ENCODE measurements at places on chromosomes 2 and 18.

DNA sequence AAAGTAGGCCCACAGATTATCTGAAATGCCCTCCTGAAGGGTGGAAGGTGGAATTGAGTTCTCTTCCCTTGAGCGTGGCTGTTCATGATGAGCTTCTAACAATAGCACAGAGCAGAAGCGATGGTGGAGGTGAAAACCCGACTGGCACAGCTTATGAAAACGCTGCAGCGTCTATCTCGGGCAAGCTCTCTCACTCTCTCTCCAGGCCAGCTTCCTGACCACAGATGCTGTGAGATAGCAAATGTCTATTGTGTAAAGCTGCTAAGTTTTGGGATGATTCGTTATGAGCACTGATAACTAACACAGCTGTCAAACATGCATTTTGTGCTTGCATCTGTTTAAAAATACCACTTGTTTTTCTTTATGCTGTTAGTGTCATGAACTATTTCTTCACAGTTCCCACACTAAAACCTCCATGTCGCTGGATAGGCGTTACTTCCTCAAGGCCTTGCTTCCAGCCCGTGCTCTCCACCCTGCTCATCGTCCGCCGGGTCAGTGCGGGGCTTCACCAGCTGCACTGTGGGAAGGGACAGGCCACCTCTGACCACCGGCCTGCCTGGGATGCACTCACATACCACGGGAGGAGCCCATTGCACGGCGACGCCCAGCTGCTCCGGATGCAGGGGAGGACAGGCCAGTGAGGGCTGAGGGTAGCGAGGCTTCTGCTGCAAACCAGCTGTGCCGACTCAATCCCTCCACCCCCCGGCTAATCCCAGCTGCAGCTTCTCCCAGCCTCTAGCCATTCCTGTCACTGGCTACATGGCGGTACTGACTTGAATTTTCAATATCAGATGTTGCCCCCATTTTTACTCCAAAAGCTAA, 60.0 kb upstream of the OTOS start:
- no peak for DNase-seq

- DNase-seq: no peak
Measured at GRCh38 chr2:102063487-102063911, 71.7 kb downstream of the IL1R2 start.

DNA sequence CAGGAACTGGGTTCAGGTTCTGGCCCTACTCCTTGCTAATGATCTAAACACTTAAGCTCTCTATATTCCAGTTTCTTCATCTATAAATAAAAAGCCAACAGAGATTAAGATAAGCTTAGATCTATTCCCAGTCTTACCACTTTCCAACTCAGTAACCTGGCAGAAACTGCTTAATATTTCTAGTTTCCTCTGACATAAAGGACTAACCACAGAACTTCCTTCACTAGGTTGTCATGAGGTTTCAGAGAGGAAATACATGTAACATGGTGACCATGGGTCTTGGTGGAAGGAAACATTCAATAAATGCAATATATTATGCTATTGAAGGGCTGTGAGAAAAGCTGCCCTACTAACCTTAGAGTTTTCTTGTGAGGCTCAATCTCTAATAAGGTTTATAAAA, 114.4 kb upstream of the PDE1A start:
- no peak for DNase-seq

- DNase-seq: no peak
Measured at GRCh38 chr2:37563375-37564015, 107.9 kb downstream of the CDC42EP3 start.

GRCh38 chr2:95574506-95574905, 17.3 kb upstream of the TRIM43 start:
- no peak for DNase-seq

DNA sequence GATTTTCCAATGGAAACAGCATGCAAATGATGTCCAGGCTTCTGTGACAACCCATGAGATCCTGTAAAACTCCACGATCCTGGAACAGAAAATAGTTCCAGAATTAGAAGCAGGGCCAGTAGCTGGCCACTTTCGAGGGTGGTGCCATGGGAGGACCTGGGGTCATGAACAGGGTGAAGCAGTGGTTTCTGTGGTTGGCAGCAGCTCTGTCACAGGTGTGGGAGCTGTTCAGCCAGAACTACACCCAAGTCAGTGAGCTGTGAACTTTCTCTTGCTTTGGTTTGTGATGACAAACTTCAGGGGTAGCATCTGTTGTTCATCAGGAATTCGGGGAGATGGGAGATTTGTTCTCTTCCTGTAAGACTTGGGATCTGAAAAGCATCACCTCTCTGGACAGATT, 314.4 kb upstream of the NT5C1B start:
- DNase-seq: no peak

DNA sequence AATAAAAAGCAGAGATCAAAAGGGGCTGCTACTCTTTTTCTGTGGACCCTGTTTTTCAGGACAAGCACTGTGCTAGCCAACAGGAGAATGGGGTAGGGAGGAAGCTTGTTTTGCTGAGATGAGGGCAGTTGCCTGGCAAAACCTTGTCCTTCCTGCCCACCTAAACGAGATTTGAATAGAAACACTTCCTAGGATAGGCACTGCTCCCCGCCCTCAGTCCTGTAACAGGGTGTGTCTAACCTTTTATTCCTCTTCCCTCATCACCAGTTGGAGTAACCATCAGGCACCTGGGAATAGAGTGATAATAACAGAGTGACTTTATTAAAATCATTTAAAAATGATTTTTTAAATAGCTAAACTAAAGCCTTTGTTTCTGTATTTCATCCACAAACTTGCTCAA, 368.8 kb downstream of the LNPK start:
- DNase-seq: no peak

DNA sequence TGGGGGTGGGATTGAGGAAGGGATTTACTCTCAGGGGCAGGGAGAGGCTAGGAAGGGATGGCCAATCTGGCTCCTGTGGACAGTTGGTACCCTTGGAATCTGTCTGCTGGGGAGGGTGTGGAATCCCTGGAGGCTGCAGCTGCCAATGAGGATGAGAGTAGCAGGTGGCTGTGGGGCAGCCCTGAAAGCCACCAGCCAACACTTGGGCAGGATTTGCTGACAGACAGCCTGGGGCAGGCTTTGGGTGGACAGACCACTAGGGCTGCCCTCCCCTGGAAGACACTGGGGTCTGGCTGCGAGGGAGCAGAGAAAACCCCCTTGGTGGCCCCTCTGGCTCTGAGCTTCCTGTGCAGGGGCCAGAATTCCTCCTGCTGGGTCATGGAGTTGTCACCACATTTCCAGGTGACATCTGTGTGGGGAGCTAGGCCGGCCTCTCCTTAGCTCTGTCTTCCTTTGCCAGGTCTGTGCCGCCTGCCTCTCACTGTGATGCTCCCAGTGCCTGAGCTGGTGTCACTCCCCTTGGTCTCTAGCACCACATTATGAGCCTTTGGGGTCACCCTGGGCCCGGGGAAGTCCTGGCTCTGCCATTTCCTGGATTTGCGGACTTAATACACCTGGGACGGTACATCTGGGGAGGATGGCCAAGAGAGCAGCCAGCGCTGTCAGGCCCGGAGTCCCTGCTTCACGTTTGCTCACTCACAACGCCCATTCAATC, 13.4 kb upstream of the ARHGEF4 start:
- DNase-seq: no peak

Data from stimulated activated CD4-positive, alpha-beta T cell treated with anti-CD3 and anti-CD28 coated beads, Interleukin-12 subunit alpha, Interleukin-12 subunit beta, amount 100 ng/mL, for 24 hours (primary cell).